ENCODE measurements at places on chromosomes 12 and 14. TPM values are rescaled to one million over a fixed set of nuclear protein-coding genes. Genes with fewer than 3 reads are reported as not detected.

The TMEM119 gene
- 62.7 TPM for total RNA-seq

The RPGRIP1 gene
- not detected for total RNA-seq

The GPR84 gene
- not detected for total RNA-seq

The GSKIP gene
- 25.6 TPM for total RNA-seq

The TMEM132D gene
- not detected for total RNA-seq

The NRIP2 gene
- total RNA-seq: not detected

The GPX2 gene
- total RNA-seq: not detected

The INSM2 gene
- not detected for total RNA-seq

The COX8C gene
- total RNA-seq: not detected

The FICD gene
- 12.0 TPM for total RNA-seq

The ATF7IP gene
- 12.9 TPM for total RNA-seq

The GUCY2C gene
- not detected for total RNA-seq

The ARMH4 gene
- total RNA-seq: 4.0 TPM

The BEGAIN gene
- total RNA-seq: not detected

The AJUBA gene
- 47.3 TPM for total RNA-seq

The GPR65 gene
- total RNA-seq: 0.28 TPM

The EXD2 gene
- total RNA-seq: 14.8 TPM

The CCND2 gene
- 44.0 TPM for total RNA-seq

The VDR gene
- total RNA-seq: 8.1 TPM

The C12orf50 gene
- total RNA-seq: not detected

The VWF gene
- total RNA-seq: 3.7 TPM

The TMEM233 gene
- total RNA-seq: 0.14 TPM

The FRMD6 gene
- 340 TPM for total RNA-seq

The STXBP6 gene
- total RNA-seq: 7.3 TPM

The CISTR gene
- not detected for total RNA-seq

The RIMBP2 gene
- 0.18 TPM for total RNA-seq

The CLEC1A gene
- total RNA-seq: not detected

The NTF3 gene
- 0.09 TPM for total RNA-seq

The C1RL gene
- 51.9 TPM for total RNA-seq

The OTOGL gene
- 0.14 TPM for total RNA-seq

The ZC2HC1C gene
- 1.1 TPM for total RNA-seq

The SERPINA9 gene
- not detected for total RNA-seq

The IL22 gene
- not detected for total RNA-seq

The SLCO1B3 gene
- total RNA-seq: not detected

The PLEKHA5 gene
- total RNA-seq: 43.7 TPM

The GPRC5A gene
- total RNA-seq: 25.9 TPM

The KRT80 gene
- total RNA-seq: under 0.01 TPM

The RNF10 gene
- 113 TPM for total RNA-seq

The DPF3 gene
- total RNA-seq: 2.4 TPM
